Stimulated activated CD4-positive, alpha-beta T cell treated with anti-CD3 and anti-CD28 coated beads, Interleukin-15, amount 100 ng/mL, for 1 hour (primary cell): ENCODE measurements at places on chromosomes 12 and 14.
A peak's percentile ranks its signal among the peaks of the same experiment; 100 is the strongest.

GRCh38 chr12:100718187-100718586 is 76.4 kb upstream of the ANO4 start:
- DNase-seq = no peak

GRCh38 chr12:110932046-110932445 is 11.7 kb upstream of the MYL2 start:
- DNase-seq = no peak

- DNase-seq = no peak
These were observed 150.4 kb downstream of the CALM1 start for GRCh38 chr14:90547250-90547649.

DNA sequence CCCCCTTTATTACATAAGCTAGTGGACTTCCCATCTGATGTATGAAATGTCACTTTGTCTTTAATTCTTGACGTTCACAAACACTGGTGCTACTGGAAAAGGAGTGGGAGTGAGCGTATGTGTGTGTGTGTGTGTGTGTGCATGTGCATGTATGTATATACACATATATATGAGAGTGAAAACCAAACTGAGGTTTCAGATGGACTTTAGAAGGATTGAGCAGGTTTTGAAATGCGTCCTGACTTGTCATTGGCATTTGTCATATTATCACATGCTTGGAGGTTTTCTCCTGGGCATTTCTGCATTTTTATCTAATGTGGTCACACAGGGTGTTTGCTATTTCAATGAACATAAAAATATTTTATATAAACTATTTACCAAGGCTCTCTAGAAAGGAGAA is 1085.9 kb downstream of the BCL11B start:
- no peak for DNase-seq

DNA sequence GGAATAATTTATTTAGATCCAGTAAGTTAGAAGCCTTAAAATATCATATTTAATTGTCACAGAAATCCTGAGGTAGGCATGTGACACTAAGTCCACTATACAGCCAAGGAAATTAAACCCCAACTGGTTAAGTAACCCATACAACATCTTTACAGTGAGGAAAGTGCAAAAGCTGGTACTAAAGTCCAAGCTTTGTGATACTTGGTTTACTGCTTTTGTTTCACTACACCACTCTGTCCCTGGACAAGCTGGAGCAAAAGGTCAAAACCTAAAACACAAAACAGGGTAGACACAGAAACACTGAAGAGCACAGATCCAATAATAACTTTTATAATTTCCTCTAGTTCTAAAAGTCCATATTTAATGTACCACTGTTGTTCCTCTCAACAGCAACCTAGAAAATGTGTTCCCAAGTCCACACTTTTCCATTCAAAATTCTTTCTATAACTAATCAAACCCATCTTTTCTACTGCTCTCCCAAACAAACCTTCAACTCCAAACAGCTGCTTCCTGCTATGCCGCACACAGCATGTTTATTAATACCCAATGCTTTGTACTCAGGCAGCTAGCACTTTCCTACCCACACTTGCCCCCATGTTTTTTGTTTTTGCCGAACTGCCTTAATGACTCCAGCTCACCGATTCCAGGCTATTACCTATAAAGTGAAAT is 90.9 kb downstream of the MED13L start:
- no peak for DNase-seq

GRCh38 chr12:133264173-133264572 is 28.5 kb upstream of the ANHX start:
- no peak for DNase-seq

- DNase-seq = no peak
These were observed 208.8 kb downstream of the EPS8 start for GRCh38 chr12:15580431-15580830.

- DNase-seq = no peak
These were observed 5.2 kb downstream of the MPHOSPH9 start for GRCh38 chr12:123227581-123228258.

GRCh38 chr12:18549598-18549997 is 188.2 kb downstream of the PLCZ1 start:
- no peak for DNase-seq

GRCh38 chr14:57375156-57375555 is 15.2 kb upstream of the NAA30 start:
- no peak for DNase-seq

- DNase-seq = no peak
These were observed 49.2 kb downstream of the PTPN21 start for GRCh38 chr14:88505621-88506020.

GRCh38 chr14:87615822-87616679 is 376.9 kb downstream of the GALC start:
- DNase-seq = no peak

DNA sequence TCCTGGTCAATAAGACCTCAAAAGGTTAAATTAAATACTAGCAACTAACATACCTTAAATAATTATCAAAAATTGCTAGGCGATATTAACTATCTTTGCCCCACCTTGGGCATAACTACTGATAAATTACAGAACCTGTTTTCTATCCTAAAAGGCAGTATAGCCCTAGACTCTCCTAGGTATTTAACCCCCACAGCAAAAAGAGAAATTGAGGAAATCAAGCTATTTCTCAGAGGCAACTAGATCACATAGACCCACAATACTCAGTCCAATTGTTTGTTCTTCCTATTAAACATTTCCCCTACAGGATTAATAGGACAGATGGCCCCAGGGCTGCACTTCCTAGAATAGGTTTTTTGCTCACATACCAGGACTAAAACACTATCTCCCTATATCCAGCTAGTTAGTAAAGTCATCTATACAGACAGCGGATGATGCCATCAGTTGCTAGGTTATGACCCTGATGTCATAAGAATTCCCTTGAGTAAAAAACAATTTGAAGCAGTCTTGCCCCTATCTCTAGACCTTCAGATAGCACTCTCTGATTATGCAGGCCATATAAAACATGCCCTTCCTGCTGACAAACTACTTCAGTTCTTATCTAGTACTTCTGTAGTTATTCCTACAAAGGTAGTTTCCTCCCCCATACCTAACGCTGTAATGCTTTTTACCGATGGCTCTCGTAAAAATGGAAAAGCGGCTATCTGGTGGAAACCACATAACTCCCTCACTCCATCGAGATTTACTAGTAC is 118.4 kb downstream of the PPHLN1 start:
- DNase-seq = no peak

DNA sequence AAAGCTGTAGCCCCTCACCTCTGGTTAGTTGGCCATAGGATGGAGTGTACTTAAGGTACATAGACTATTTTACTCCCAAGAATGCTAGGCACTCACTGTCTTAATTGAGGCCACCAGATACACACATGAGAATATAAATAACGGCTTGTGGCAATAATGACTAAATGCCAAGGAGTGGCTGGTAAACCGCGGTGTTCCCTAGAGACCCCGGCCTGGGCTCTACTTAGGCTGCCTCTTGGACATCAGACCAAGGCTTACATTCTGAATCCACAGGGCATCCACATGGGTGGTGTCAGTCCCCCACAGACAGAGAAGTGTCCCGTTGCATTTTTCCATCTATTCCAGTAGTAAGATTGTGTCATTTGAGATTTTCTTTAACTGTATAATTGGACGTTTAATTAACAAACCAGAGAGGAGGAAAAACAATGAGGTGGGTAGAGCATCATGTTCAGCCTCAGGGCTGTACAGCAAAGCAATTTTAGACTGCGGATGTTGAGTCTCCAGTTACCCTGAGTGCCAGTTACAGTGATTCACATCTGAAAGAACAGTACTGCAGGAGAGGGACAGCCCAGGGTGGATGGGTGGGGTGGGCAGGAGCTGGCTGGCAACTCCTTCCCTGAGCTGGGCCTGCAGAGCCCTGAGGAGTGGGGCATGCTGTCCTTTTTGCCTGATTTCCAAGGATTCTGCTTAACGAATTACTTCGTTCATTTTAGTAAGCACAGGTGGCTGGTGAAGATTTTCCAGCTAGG is 20.5 kb downstream of the CKB start:
- DNase-seq = no peak

- DNase-seq = no peak
These were observed 37.7 kb downstream of the FGD4 start for GRCh38 chr12:32437095-32437515.

DNA sequence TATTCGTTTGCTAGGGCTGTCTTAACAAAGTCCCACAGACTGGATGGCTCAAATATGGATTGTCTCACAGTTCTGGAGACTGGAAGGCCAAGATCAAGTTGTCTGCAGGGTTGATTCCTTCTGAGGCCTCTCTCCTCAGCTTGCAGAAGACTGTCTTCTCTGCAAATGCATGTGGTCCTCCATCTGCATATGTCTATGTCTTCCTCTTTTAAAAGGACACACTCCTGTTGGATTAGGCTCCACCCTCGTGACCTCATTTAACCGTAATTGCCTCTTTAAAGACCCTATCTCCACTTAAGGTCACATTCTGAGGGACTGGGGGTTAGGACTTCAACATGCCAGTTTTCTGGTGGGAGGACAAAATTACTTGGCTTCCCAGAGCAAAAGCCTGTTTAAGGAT is 123.3 kb downstream of the SLC38A6 start:
- DNase-seq = no peak

GRCh38 chr12:43858991-43859390 is 23.1 kb downstream of the TMEM117 start:
- DNase-seq = no peak

DNA sequence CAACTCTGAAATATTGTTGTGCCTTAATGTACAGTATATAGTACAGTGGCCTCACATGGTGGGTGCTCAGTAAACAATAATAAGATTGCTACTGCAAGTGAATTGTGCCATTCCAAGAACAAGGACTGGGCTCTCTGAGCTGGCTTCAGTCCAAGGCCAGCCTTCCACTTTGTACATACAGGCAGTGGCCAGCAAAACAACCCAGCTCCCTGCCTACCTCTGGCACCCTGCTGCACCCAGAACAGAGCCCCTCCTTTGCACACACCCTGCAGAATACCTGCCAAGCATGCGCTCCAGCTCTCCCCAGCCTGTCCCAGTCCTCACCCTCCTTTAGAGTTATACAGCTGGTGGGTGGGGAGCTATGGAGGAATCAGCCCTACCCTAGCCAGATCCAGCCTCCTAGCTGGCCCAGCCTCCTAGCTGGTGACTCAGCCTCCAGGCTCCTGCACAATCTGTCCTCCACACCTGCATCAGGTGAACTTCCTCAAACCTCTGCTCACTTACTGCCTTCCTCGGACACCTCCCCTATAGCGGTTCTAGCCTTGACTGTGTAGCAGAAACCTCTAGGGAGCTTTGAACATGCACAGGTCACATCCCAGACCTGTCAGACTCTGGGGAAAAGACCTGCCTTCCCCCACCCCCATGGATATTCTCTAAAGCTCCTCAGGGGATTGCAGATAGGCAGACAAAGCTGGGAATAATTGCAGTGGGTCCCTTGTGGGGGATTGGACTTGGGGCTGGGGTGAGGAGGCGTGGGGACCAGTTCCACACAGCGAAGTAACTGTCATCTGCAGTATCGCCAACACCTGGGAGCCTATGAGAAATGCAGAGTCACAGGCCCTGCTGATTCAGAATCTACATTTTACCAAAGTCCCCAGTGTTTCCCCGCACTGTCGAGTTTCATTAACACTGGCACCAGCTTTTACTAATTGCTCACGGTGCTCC is 17.9 kb downstream of the ZDHHC22 start:
- DNase-seq = no peak

DNA sequence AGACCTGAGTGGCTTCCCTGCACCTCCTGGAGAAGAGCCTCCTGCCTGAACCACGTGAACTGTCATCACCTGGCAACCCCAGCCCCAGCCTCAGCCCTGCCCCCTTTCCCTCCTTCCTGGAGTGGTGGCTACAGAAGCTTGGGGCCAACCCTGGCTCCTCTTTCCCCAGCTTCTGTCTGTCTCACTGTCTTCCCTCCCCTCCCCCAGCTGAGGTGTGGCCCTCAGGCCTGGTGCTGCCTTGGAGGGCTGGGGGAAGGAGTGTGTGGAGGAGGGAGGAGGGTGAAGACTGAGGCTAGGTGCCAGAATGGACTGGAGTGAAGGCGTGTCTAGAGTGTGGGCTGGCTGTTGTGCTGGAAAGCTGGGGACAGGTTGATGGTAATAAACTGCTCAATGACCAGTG is 9.7 kb downstream of the NFATC4 start:
- DNase-seq = no peak

DNA sequence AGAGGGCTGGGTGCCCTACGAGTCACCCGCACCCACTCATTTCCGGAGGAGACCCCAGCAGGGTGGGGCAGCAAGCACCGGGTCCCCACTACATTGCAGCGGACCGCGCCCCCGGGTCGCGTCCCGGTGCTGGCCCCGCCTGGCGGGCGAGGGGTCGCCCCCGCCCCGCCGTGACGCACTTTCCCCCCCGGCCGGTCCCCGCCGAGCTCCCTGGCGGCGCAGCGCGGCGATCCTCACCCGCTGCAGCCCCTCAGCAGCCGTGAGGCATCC is 106.1 kb downstream of the PRICKLE1 start:
- no peak for DNase-seq

GRCh38 chr14:58426670-58427280 is 556 bp downstream of the TIMM9 start:
- DNase-seq = peak; percentile 9

DNA sequence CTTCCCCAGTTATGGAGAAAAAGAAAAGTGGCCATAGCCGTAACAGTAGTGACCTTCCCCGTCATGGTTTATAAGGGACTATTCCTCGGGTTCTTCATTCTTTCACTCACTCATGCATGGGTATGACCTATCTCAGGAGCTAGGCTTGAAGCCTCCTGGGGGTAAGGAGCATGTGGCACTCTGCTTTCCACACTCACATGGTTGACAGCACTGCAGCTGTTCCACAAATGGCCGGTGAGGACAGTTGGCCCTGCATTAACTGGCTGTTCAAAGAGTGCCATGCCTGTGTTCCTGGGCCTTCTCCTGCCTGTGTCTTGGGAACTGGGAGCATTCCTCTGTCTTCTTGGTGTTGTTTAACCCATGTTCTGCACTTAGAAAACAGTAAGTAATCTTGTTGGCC is 66.2 kb upstream of the PNMA1 start:
- DNase-seq = no peak

DNA sequence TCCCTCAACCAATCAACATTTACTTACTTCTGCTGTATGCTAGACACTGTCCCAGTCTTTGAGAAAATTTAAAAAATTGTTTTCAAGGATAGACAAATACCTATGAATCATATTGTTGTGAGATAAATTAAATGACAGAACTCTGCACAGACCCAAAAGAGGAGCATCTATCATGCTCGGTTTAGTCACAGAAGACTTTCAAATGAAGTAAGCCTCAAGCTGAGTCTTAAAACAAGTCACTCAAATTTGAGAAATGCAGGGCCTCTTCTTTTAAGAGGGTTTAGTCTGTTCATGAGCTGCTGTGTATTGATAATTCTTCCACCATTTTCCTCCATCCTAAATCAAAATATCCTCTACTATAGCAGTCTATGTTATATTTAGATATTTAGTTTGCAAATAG is 24.4 kb upstream of the COCH start:
- DNase-seq = no peak

DNA sequence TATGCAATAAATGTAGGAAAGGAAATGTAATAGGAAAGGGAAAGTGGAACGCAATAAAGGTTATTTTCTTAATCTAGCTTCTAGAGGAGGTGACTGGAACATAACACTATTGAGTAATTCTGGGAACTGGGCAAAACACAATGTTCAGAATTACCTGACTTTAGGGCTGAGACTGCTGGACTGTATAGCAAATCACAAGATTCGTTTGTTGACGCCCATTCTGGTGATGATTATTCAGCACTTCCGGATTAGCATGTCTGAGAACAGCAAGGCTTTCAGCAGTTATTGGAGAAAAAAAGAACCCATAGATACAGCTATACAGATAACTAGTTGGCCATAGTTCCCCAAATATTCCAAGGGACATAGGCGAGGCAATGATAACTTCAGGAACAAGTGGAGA is 2.3 kb upstream of the KLRD1 start:
- no peak for DNase-seq
